Epithelial cell of prostate (primary cell): ENCODE measurements at places on chromosomes 4 and X.
A peak's percentile ranks its signal among the peaks of the same experiment; 100 is the strongest.

GRCh38 chr4:86054286-86055032 lies 305.4 kb downstream of the MAPK10 start:
- DNase-seq, result no peak

DNA sequence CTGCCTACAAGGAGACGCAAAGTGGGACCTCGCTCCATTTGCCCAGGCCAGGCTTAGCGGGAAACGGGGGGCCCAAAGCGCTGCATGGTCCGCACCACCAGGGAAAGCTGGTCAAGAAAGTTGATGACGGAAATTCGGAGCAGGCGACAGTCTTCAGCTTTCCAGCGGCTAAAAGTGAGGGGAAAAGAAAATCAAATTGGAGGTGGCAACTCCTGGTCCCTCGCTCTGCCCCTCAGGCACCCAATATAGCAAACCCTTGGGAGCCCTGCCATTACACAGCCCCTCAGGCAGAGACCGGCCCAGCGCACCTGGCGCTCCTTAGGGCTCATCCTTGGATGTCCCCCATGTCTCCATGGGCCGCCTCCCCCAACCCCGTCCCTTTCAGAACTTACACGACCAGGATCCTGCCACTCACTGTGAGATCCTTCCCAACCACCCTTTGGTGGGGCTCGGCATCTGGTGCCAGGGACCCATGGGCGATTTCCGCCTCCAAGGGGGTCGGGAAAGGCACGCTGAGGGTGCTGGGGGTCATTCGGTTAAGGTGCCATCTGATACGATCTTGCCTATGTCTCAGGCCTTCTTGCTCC lies 1.1 kb downstream of the LAGE3 start:
- no peak for DNase-seq

DNA sequence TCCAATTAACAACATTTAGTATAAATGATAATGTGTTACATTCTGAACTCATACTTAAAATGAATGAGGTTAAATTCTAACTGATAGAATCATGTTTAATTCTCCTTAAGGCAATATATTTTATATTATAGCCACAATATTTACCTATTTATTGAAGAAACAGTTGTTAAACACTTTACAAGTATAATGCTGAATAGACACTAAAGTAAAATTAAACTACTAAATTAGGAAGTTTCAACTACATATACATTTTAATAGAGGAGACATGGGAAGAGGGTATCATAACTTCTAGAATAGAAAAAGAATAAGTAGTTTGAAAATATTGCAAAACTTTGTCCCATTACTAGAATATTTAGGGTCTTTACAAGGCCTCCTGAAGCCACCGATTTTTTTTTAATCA lies 36.2 kb upstream of the GRIA2 start:
- no peak for DNase-seq

GRCh38 chr4:37781131-37781455 lies 45.4 kb upstream of the PGM2 start:
- DNase-seq, result no peak

DNA sequence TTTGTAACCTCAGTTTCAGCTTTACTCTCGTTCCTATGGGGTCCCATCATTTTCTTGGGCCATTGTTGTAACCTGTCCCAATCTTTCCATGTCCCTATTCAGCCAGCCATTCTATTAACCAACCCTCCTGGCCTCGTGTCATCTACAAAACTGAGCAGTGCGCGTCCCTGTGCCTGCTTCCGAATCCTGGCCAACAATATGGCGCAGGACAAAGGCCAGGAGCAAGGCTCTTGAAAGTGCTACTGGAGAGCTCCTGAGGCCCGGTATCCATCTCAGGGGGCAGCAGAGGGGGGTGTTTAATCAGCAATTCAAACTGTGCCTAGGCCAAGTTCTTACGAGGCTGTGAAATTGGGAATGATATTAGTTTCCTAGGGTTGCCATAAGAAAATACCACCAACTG lies 41.2 kb upstream of the APLN start:
- no peak for DNase-seq

- peak; percentile 94 for DNase-seq
Observed at GRCh38 chr4:173182403-173182802, 13.8 kb downstream of the GALNT7 start.

- DNase-seq, result no peak
Observed at GRCh38 chr4:183264614-183265013, 55.5 kb downstream of the CLDN22 start.

- peak; percentile 16 for DNase-seq
Observed at GRCh38 chrX:13357925-13358324, 38.1 kb upstream of the ATXN3L start.

- DNase-seq, result no peak
Observed at GRCh38 chr4:22363787-22364186, 152.1 kb downstream of the ADGRA3 start.

- no peak for DNase-seq
Observed at GRCh38 chr4:155403886-155404285, 27.1 kb upstream of the MAP9 start.

DNA sequence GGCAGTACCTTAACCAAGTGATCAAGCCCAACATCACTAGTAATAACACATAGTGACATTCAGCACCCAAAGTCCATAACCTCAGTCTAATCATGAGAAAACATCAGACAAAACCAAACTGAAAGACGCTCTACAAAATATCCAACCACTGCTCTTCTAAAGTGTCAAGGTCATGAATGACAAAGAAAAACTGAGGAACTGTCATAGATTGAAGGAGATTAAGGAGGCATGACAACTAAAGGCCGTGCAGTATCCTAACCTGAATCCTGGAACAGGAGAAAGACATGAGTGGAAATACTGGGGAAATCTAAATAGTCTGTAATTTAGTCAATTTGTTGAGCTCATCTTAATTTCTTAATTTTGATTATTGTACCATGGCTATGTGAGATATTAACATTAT lies 38.2 kb upstream of the EXOC1L start:
- DNase-seq, result no peak

- DNase-seq, result no peak
Observed at GRCh38 chr4:69025191-69025998, 70.9 kb upstream of the UGT2B7 start.

- no peak for DNase-seq
Observed at GRCh38 chr4:169921237-169921636, 105.0 kb downstream of the MFAP3L start.

DNA sequence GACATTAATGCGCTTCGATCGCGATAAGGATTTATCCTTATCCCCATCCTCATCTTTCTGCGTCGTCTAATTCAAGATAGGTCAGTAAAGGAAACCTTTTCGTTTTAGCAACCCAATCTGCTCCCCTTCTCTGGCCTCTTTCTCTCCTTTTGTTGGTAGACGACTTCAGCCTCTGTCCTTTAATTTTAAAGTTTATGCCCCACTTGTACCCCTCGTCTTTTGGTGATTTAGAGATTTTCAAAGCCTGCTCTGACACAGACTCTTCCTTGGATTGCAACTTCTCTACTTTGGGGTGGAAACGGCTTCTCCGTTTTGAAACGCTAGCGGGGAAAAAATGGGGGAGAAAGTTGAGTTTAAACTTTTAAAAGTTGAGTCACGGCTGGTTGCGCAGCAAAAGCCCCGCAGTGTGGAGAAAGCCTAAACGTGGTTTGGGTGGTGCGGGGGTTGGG lies 528 bp upstream of the FGF2 start:
- no peak for DNase-seq

- no peak for DNase-seq
Observed at GRCh38 chr4:121777625-121778024, 12.7 kb upstream of the SMIM43 start.

DNA sequence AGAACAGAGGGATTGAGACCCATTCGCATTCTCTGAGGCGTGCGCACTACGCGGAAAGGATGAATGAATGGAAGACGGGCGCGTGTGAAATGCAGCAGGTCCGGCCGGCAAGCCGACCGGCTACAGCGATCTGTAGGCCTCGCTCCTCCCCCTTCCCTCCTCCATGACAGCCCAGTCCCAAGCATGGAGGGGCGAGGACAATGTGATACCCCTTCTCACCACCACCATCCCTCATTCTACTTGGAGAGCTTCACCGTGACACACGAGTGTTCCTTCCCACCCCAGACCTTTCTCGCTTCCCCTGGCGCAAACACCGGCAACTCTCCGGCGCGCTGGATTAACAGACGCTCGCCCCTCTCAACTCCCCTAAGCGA lies 815 bp downstream of the EIF4E start:
- DNase-seq, result no peak
